Glutamatergic neuron (in vitro differentiated cells): ENCODE measurements at places on chromosomes 5 and 9.
A peak's percentile ranks its signal among the peaks of the same experiment; 100 is the strongest.

- DNase-seq: no peak
Measured at GRCh38 chr5:95076395-95077185, 208.3 kb downstream of the MCTP1 start.

DNA sequence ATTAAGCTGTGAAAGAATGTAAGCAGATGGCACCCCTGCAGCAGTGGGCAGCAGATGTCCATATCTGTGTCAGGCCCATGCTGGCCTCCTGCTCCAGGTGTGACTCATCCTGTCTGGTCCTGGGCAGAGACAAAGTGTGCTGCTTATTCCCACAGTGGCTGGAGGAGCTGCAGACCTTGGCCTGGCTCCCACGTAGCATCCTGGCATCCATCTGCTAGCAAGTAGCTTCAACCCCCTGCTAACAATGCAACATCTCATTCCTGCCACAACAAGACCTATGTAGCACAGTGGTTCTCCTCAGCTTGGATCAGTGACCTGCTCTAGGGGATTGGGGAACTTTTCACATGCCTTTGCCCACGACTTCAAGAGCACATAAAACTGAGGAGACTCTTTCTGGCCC is 126.4 kb upstream of the SLC12A2 start:
- DNase-seq: peak; percentile 43

- DNase-seq: no peak
Measured at GRCh38 chr9:95980262-95981125, 105.0 kb downstream of the ERCC6L2 start.

- DNase-seq: no peak
Measured at GRCh38 chr5:56155992-56156584, 77.0 kb downstream of the ANKRD55 start.

DNA sequence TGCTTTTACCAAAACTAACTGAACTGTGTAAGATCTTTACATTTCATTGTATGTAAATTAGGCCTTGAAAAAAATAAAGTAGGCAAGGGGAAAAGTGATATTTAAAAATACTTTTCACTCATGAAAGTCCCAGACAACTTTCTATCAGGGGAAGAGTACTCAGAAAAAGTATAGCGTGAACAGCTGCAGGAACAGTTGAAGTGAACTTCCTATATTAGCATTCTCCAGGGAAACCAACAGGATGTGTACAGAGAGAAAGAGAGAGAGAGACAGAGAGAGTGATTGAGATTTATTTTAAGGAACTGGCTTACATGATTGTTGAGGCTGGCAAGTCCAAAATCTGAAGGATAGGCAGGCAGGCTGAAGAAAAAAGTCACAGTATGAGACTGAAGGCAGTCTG is 42.0 kb downstream of the ERMP1 start:
- DNase-seq: no peak

DNA sequence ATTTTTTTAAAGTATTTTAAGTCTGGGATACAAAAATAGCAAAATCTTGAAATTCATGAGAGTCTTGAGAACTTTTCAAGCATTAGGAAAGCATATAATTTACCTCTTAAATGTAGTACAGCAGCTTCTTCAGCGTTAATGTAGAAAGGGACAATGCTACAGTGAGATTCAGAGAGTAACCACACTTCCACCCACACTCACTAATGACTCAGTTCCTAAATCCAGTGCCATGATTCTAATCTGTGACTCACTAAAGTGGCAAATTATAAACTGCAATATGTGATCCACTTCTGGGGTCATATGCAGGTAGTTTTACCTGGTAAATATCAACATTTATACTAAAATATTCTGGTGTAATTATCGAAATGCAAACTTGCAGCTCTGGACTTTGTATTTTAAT is 434.5 kb upstream of the TUSC1 start:
- no peak for DNase-seq

DNA sequence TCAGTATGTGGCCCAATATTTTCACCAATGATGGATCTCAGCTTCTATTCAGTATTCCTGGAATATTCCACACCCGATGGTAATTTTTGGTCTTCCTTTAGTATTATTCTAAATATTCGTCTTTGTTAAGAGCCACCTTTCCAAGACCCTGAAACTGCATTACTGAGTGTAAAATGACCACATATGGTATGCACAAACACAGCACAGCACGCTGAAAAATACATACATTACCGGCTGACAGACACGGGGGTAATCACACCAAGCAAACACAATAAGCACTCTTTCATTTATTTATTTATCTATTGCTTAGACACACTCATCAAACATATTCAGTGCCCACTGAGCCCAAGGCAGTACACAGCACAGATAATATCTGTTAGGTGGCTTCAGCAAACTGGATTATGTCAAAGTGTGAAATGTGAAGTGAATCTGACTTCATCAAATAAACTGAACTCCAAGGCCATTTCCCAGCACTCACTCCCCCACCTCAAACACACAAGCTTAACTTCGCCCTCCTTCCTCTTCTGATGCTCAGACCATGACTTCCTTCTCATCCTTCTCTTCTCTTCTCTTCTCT is 1637.8 kb upstream of the C9orf72 start:
- DNase-seq: no peak

- no peak for DNase-seq
Measured at GRCh38 chr5:61482980-61483379, 150.9 kb downstream of the ZSWIM6 start.

DNA sequence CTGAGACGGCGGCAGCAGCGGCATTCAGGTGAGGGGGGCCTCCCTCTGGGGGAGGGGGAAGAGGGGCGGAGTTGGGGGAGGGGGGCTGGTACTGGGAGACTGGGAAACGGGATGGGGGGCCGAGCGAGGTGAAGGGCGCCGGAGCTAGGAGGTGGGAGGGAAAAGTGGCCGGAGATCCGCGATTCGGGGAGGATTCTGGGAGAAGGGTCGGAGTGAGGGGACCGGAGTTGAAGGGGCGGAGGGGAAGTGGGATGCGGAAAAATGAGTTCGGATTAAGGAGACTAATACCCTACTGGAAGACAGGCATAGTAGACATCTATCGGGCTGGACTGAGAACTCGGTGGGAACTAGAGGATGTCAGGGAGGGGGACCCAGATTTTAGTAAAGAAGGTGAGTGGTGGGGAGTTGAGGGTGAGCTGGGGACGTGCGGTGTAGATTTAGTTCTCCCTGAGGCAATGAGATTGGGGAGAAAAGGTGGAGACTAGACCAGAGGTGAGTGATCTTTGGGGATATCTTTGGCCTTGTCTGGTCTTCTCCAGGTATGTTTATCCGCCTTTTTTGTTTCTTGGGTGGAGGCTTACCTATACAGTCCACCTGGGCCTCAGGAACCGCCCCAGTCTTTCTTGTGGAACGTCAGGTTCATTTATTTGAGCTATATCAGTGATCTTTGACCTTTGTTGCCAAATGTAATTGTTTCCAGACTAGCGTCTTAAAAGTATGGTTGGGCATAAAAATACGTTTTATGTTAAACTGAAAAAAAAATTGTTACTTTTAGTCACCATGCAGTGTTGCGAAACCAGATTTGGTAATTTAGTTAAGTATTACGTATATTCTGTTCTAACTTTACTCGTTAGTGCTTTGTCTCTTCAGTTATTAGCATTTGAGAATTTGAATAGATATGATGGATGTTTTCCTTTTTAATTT is 632 bp downstream of the UBAP1 start:
- no peak for DNase-seq

- no peak for DNase-seq
Measured at GRCh38 chr9:99003308-99003707, 59.6 kb downstream of the COL15A1 start.

GRCh38 chr9:23855873-23856604 is 30.0 kb upstream of the ELAVL2 start:
- DNase-seq: no peak

GRCh38 chr5:128083811-128084227 is 253 bp downstream of the SLC12A2 start:
- no peak for DNase-seq

DNA sequence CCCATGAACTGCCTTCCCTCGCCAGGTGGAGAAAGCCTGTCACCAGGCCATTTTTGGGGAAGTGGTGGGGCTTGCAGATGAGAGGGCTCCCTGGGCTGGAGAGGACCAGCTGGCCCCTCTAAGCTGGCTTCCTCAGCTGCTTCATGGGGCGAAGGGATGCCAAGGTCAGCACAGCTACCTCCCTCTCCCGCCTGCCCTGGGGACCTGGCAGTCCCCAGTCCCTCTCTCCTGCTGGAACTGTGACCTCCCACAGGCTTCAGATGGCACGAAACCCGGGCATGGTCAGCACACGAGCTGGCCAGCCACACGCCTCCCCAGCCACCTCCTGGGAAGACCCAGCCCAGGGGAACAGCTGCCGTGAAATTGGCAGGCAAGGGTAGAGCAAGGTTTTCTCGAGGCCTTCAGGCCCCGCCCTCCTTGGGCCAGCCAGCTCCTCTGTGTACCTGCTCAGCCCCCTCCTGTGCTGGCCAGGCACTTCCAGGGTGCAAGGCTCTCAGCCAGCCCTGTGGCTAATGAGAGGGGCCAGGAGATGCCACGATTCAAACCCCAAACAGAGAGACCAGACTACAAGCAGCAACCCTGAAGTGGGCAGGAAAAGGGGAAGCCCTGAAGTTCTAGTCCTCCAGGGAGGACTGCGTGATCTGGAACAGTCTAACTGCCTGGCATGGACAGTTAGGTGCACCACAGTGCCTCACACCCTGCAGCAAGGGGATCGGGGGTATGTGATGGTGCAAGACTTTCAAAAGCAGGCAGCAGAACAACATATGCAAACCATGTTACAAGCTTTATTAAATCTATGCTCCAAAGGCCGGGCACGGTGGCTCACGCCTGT is 12.9 kb downstream of the PLPP7 start:
- no peak for DNase-seq

- no peak for DNase-seq
Measured at GRCh38 chr9:35861161-35861897, 8.9 kb downstream of the OR13J1 start.

DNA sequence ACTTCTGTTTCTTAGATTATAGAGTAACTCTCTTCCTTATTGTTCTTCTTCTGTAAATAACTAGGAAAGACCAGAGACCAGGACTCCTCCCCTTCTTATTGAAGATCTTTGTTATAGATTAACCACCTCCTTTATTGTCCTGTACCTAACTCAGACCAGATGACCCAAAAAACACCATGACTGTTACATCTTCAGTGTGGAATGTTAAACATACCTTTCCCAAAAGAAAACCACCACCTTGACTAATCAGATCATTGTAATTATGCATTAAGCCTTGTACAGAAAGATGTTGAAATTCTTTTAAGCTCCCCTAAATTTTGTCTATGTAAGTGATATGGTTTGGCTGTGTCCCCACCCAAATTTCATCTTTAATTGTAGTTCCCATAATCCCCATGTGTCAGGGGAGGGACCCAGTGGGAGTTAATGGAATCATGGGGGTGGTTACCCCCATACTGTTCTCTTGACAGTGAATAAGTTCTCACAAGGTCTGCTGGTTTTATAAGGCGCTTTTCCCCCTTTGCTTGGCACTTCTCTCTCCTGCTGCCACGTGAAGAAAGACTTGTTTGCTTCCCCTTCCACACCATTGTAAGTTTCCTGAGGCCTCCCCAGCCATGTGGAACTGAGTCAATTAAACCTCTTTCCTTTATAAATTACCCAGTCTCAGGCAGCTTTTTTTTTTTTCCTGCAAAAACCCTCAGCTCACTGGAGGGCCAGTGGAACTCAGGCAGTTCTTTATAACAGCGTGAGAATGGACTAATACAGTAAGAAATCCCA is 26.3 kb downstream of the ARSB start:
- no peak for DNase-seq

GRCh38 chr9:19409401-19410194 is 789 bp downstream of the ACER2 start:
- no peak for DNase-seq

DNA sequence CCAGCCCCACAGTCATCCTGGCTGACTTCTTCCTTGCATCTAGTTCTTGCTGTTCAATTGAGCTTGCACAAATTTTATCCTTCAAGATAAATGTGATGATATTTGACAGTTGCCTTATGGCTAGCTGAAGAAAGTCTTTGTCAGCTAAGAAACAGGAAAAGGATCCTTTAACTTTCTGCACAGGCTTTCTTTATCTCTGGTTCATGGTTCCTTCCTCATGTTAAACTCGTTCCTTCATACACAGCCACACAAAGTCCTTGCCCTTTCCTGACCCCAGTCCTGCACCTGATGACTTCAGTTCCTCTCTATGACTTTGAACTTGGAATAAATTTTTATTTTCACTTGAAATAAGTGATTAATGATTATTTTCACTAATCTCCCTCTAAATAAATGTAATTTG is 132.5 kb upstream of the PRSS3 start:
- no peak for DNase-seq

GRCh38 chr5:72377910-72378638 is 57.9 kb downstream of the PTCD2 start:
- no peak for DNase-seq

- peak; percentile 43 for DNase-seq
Measured at GRCh38 chr9:120730654-120731514, 16.6 kb upstream of the MEGF9 start.

- no peak for DNase-seq
Measured at GRCh38 chr9:10232352-10232930, 380.4 kb downstream of the PTPRD start.

- no peak for DNase-seq
Measured at GRCh38 chr9:13274886-13275641, 4.4 kb downstream of the MPDZ start.

- no peak for DNase-seq
Measured at GRCh38 chr5:38009749-38010358, 170.0 kb upstream of the GDNF start.

- no peak for DNase-seq
Measured at GRCh38 chr9:114516913-114517312, 11.6 kb upstream of the WHRN start.

GRCh38 chr5:59038798-59039295 is 456.0 kb downstream of the RAB3C start:
- DNase-seq: peak; percentile 40

GRCh38 chr9:127170103-127170502 is 47.7 kb upstream of the ANGPTL2 start:
- DNase-seq: no peak

DNA sequence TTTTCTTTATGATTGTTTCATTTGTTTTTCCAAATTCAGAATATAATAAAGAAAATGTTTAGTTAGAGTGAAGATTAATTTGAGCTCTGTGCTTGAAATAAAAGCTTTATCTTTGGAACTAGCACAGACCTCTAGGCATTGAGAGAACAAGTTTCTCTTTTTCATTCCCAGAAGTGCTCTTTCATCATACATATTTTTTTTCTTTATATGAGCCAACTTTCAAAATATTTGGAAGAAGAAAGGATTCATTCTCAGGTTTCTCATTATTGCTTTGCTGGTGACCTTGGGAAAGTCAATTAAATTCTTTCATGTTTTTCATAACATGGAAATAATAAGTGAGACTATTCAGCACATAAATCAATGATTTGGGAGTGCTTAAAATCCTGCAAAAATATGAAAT is 16.8 kb downstream of the CTXN3 start:
- no peak for DNase-seq
